ENCODE measurements at places on chromosomes 5 and 9.
A peak's percentile ranks its signal among the peaks of the same experiment; 100 is the strongest.

GRCh38 chr9:33177639-33178038 is 10.5 kb upstream of the B4GALT1 start:
- no peaks in the 10 kb centered on the region for H3K36me3 ChIP-seq
- no peak overlapping the region for H3K4me3 ChIP-seq
- DNase-seq: no peak

- no peaks in the 10 kb centered on the region for H3K4me1 ChIP-seq
- H3K36me3 ChIP-seq: peaks cover 5% of the 10 kb centered on the region
- no peak overlapping the region for H3K27ac ChIP-seq
- no peak overlapping the region for H3K4me3 ChIP-seq
Observed at GRCh38 chr5:144575736-144576135, 405.1 kb downstream of the KCTD16 start.

GRCh38 chr5:172807766-172808311 is 26.2 kb upstream of the ERGIC1 start:
- DNase-seq: no peak
- peaks cover 10% of the 10 kb centered on the region for H3K4me1 ChIP-seq
- H3K27me3 ChIP-seq: no peaks in the 10 kb centered on the region

DNA sequence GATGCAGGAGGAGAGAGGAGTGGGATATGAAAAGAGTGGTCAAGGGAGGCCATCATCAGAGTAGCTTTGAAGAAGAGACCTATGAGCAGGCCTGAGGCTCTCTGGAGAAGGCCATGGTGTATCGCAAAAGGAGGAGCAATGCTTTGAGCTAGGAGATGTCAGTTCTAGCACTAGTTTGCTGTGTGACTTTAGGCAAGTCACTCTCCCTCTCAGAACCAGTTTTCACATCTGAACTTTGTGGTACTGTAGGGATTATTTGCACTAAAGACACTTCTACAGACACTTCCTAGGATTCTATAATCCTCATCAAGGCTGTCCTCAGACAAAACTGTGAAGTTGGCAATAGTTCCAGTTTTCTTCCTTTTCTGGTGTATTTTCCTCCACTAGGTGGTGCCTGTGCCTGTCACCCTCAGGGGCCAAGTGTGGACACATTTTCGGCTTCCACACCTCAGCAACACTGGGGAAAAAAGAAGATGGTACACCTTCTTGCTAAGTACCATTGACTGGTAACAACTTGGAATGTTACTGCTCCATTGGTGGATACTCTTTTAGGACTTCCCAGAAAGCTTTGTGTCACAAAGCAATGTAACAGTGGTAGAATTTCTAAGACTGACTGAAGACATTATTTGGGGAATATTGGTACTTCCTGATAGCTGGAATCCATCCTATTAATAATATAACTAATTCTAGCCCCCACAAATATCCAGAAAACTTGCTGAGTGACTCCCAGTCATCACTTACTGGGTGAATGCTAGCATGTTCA is 9.9 kb downstream of the PAPPA start:
- peaks cover 20% of the 10 kb centered on the region for H3K27me3 ChIP-seq
- no peak overlapping the region for H3K4me3 ChIP-seq
- no peak overlapping the region for H3K27ac ChIP-seq
- peaks cover 7% of the 10 kb centered on the region for H3K4me1 ChIP-seq
- DNase-seq: no peak

DNA sequence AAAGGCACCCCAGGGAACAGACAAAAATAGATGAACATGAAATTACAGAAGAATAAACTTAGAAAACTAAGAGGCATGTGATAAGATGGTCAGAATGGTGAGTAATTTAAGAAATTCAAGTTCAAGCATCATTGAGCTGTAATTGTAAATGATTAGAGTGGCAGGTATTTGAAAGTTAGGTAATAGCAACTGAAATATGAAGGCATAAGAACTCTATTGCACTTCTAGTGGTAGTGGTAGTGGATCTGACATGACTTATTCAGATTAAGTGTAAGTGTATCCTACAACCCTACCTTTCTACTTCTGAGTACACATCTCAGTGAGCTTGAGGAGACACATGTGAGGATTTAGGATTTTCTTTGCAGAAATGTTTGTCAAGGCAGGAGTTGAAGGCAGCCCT is 192.9 kb upstream of the RIOK2 start:
- H3K4me3 ChIP-seq: no peak overlapping the region
- no peaks in the 10 kb centered on the region for H3K27me3 ChIP-seq
- H3K27ac ChIP-seq: no peak overlapping the region
- no peaks in the 10 kb centered on the region for H3K36me3 ChIP-seq

GRCh38 chr5:66793049-66793448 is 196.9 kb downstream of the MAST4 start:
- H3K4me1 ChIP-seq: no peaks in the 10 kb centered on the region
- H3K27me3 ChIP-seq: peaks cover 5% of the 10 kb centered on the region
- H3K27ac ChIP-seq: no peak overlapping the region
- no peak for DNase-seq

DNA sequence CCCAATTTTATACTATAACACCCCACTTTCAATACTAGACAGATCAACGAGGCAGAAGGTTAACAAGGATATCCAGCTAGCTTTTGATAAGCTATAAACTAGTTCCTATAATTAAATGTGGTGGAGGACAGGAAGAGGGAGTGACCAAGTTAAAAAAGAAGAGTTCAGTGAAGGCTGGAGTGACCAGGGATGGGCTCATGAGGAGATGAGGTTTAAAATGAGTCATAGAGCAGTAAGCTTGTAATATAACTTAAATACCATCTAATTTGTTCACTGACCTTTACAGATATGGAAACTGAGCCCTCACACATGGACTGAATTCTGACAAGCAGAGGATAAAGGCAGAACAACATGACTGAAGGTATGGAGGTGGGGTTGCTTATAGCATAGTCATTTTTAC is 284.5 kb downstream of the SPATA31D1 start:
- no peaks in the 10 kb centered on the region for H3K36me3 ChIP-seq
- H3K4me3 ChIP-seq: no peak overlapping the region
- peaks cover 66% of the 10 kb centered on the region for H3K4me1 ChIP-seq
- no peaks in the 10 kb centered on the region for H3K27me3 ChIP-seq
- peak overlapping the region; percentile 54 for H3K27ac ChIP-seq
- no peak for DNase-seq

DNA sequence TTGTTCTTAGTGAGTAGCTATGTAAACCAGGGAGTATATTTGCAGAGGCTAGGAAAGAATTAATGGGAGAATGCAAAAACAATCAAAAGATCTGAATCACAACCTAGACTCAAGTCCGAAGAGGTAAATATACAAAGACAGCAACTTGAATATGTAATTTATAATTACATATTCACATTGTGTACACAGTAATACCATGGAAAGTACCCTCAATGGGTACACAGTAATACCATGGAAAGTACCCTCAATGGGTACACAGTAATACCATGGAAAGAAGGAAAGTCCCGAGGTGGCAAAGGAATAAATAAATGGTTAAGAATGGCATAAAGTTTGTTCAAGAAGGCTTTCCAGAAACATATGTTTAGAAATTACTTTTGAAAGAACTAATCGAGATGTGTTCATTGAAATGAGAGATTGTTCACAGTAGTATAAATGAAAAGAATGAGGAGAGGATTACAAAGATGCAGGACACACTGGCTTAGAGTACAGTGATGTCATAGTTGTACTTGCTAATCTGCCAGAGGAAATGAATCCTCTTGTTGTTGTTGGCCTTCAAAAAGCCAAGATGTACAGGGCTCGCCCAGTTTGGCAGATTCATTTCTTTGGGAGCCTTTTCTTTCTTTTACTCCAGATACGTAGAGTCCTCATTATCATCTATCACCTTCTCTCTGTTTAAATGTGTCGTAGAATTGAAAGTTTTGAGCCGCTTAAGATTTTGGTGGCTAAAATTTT is 116.0 kb downstream of the UNC13B start:
- no peaks in the 10 kb centered on the region for H3K36me3 ChIP-seq
- H3K27ac ChIP-seq: no peak overlapping the region
- no peaks in the 10 kb centered on the region for H3K27me3 ChIP-seq
- no peaks in the 10 kb centered on the region for H3K4me1 ChIP-seq
- H3K4me3 ChIP-seq: no peak overlapping the region
- DNase-seq: no peak

DNA sequence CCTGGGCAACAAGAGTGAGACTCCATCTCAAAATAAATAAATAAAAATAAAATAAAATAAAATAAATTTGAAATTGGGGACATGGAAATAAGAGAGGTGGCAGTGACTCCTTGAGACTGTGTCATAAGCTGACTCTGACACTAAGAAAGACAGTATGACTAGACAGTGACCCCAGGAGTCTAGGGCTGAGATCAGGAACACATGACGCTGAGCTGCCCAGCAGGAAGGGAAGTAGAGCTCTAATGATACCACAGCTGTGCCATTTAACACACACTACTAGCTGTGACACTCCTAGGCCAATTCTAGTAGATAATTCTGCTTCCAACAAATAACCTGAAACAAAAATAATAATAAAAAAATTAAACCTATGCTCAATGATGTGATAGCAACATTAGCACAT is 293.0 kb downstream of the SEC61B start:
- no peak overlapping the region for H3K27ac ChIP-seq
- DNase-seq: no peak
- H3K36me3 ChIP-seq: no peaks in the 10 kb centered on the region
- H3K4me3 ChIP-seq: no peak overlapping the region
- peaks cover 4% of the 10 kb centered on the region for H3K4me1 ChIP-seq
- no peaks in the 10 kb centered on the region for H3K27me3 ChIP-seq

GRCh38 chr9:6055216-6055615 is 39.8 kb upstream of the RANBP6 start:
- no peak overlapping the region for H3K27ac ChIP-seq
- no peaks in the 10 kb centered on the region for H3K36me3 ChIP-seq
- no peak for DNase-seq
- H3K4me3 ChIP-seq: no peak overlapping the region
- H3K27me3 ChIP-seq: peaks cover 4% of the 10 kb centered on the region

GRCh38 chr5:39448506-39449128 is 23.8 kb upstream of the DAB2 start:
- no peaks in the 10 kb centered on the region for H3K27me3 ChIP-seq
- no peaks in the 10 kb centered on the region for H3K36me3 ChIP-seq
- H3K4me1 ChIP-seq: peaks cover 9% of the 10 kb centered on the region
- H3K27ac ChIP-seq: no peak overlapping the region
- no peak for DNase-seq

DNA sequence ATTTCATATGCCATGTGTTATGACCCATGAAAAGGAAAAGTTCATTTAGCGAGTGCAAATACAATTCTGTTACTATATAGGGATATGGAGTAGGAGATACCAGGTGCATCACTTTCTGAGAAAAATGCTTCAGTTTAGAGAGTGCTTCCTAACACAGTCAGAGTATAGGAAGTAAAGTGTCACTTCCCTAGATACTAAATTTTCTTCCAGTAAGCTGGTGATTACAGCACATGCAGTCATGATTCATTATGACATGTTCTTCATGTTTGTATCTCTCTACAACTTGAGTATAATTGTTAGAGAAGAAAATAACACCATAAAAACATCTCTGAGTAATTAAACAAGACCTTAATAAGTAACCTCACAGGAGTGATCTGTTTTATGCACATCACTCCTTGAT is 837.0 kb downstream of the DNAH5 start:
- no peaks in the 10 kb centered on the region for H3K27me3 ChIP-seq
- no peak for DNase-seq
- H3K4me1 ChIP-seq: peaks cover 9% of the 10 kb centered on the region
- H3K4me3 ChIP-seq: no peak overlapping the region
- no peaks in the 10 kb centered on the region for H3K36me3 ChIP-seq
- no peak overlapping the region for H3K27ac ChIP-seq

GRCh38 chr5:102762095-102762534 is 7.0 kb downstream of the PAM start:
- no peak overlapping the region for H3K27ac ChIP-seq
- peaks cover 7% of the 10 kb centered on the region for H3K4me1 ChIP-seq
- no peaks in the 10 kb centered on the region for H3K27me3 ChIP-seq
- DNase-seq: no peak
- no peaks in the 10 kb centered on the region for H3K36me3 ChIP-seq

DNA sequence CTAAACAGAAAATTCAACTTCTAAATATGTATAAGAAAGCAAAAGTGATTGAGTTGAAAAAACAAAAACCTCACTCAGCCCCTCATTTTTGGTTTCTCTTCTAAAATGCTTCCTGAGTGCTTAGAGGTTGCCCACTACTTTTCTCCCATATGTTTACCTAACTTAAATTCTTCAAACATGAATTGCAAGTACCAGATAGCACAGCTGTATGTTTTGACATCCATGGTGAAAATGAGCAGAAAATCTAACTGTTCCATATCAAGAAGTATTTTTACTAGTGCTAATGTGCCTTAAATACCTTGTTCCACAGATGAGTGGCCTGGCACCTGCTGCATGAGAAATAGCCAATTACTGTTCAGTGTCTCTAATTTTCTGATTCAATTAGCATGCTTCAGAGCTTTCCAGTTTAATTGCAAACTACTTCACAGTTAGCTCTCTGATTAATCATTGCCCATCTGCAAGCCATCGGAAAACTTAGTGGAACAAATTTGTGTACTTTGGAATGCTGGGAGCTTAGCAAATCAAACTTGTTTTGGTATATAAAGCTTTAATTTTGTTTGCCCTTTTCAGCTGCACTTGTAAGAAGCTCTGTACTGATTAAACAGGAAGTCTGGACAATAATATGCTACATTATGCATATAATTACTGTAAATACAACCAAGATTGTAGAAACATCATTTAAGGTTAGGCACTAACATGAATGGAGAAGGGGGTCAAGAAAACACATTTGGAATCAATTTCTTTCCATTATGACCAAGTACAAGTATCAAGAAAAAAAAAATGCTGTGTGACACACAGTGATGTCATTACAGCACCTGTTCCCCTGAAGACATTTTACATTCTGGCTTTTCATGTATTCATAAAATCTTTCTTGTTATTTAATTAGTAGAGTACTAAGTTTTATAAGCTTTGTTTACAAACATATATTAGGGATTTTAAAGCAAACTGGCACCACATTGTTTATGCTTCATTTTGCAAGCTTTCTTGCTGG is 65.6 kb downstream of the POU5F2 start:
- no peaks in the 10 kb centered on the region for H3K36me3 ChIP-seq
- DNase-seq: no peak
- no peaks in the 10 kb centered on the region for H3K27me3 ChIP-seq
